ENCODE measurements at places on chromosomes 12 and 14.

DNA sequence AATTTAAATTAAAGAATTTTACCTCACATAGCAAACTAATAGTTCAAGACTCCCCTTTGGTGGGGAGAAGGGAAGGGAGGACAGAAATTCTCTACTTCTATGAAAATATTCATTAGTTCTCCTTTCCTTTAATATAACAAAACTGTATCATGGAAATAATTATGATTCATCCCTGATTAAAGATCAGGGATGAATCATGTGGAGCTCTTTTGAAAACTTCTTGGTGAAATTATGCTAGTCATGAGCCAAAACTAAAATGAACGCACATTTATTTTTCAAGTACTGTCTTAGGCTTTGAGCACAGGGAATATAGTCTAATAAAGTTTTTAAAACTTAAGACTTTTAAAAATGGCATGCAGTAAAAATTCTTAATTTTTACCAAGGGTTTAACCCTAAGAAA lies 17.1 kb downstream of the TMBIM4 start:
- no peak for DNase-seq

DNA sequence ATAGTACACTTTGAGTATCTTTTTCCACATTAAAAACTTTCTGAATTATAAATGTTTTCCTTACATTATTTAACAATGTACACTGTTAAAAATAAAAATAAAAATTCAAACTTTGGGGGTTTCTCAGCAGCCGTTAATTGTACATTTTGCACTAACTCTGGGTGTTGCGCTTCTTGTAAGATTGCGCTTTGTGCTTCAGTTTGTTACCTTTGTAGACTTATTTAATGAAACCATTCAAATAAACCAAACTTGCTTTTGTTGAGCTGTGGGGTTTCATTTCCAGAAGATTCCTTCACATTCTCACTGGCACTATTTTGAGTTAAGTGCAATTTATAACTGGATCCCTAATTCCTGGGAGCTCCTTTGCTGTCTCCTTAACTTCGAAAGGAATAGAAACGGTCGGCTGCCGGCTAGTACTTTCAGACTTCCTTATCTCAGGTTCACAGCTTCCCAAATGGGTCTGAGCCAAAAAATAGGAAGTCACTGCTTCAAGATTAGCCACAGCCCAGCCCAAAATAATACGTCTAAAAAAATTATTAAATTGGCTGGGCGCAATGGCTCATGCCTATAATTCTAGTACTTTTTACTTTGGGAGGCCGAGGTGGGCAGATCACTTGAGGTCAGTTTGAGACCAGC lies 38.2 kb downstream of the RAD52 start:
- DNase-seq, result no peak

DNA sequence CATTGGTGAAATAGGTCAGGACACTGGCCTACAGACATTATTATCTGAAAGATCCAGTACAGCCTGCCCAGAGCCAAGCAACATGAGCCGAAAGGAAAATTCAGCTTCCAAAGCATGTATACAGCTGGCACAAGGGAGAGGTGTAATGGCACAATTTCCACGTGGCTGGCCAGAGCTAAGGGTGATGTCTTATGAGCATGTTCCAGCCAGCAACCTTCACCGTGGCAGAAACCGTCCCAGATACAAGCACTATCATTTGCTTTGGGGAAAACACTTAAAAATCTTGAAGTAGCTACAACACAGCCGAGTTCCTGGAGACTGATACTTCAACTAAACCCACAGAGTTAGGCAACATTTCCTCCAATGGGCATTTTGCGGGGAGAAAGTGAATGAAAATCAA lies 44.5 kb downstream of the CORO1C start:
- no peak for DNase-seq

DNA sequence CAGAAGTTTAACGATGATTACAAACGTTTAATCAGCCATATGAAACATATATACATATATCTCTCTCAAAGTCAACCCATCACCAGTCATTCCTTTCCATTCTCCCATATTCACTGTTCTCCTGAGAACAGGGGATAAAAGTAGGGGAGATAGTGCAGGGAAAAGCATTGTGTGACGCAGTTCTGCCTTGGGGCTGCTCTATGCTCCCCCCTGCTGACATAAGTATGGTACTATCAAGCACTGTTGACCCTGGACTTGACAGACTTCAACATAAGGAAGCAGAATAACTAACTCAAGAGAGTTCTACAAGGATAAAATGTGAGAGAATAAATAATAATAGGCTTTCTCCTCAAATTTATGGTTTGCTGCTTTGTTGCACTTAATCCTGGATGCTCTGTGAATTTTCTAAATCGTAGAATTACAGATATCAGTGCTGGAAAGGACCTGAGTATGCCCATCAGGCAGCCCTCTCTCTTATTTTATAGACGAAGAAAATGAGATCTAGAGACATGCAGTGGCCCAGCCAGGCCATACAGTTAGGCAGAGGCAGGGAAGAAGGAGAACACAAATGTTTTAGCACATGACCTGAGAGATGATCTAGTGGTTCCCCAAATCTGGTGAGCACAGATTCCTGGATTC lies 87.2 kb downstream of the SCN8A start:
- peak; percentile 4 for DNase-seq

- no peak for DNase-seq
Observed at GRCh38 chr12:118034429-118035189, 18.1 kb downstream of the RFC5 start.

DNA sequence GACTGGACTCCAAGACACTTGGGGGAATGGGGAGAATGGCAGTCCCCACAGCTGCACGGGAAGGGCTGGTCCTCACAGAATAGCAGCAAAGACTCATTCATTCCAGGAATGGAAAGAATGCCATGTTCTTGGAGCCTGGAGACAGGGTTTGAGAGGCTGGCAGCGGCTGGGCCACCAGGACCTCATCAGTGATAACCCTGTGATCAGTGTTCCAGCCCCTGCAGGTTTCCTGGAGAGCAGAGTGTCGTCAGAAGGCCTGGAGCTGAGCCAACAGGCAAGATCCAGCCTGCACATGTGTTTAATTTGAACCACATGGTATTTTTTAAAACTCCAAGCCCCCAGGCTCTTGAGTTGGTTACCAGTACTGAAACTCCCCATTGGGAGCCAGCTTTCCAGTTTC lies 11.3 kb downstream of the BDKRB1 start:
- DNase-seq, result no peak

DNA sequence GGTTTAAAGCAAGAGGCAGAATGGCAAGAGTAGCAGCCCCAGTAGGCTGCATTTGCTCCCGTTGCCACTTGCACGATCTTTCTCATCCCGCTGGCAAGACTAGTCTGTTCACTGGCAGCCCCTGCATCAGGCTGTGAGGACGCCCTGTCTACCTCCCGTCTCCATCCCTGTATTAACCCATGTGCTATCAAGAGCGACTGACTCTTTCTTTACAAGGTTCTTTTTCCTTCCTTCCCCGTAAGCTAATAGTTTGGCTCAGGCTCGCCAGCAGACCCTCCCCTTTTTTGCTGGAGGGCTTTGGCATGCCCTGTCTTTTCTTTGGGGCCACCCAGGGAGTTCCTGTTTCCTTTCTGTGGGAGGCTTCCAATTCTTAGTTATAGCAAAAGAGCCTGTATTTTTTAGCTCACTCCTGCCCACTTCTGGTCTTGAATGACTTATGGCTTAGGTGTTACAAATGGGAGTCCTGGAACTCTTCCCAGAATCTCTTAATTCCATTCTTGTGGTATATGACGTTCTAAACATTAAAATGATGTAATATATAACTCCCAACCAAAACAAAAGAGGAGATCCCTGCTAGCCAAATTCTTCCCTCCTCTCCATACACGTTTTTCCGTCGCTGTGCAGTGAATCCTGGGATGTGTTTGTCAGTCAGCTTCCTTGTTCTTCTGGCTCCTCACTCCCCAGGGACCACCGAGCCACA lies 149.0 kb downstream of the PRKCH start:
- DNase-seq, result no peak

DNA sequence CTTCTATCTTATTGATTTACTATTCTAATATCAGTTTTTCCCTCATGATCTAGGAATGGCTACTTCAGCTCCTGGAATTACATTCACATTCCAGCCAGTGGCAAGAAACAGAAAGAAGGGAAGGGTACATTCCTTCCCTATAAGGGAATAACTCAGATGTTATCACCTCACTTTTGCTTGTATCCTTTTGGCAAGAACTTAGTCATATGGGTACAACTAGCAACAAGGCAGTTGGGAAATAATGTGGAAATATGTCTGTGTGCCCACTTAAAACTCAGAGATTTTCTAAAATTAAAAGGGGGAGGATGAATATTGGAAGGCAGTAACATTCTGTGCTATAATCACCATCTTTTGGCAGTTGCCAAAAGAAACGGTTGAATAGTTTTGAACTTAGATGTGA lies 85.6 kb downstream of the MSRB3 start:
- no peak for DNase-seq

GRCh38 chr14:88748288-88748687 lies 44.5 kb downstream of the EML5 start:
- no peak for DNase-seq

GRCh38 chr14:87632796-87633195 lies 360.2 kb downstream of the GALC start:
- no peak for DNase-seq
